ENCODE measurements at places on chromosomes 12 and 14.
A peak's percentile ranks its signal among the peaks of the same experiment; 100 is the strongest.

DNA sequence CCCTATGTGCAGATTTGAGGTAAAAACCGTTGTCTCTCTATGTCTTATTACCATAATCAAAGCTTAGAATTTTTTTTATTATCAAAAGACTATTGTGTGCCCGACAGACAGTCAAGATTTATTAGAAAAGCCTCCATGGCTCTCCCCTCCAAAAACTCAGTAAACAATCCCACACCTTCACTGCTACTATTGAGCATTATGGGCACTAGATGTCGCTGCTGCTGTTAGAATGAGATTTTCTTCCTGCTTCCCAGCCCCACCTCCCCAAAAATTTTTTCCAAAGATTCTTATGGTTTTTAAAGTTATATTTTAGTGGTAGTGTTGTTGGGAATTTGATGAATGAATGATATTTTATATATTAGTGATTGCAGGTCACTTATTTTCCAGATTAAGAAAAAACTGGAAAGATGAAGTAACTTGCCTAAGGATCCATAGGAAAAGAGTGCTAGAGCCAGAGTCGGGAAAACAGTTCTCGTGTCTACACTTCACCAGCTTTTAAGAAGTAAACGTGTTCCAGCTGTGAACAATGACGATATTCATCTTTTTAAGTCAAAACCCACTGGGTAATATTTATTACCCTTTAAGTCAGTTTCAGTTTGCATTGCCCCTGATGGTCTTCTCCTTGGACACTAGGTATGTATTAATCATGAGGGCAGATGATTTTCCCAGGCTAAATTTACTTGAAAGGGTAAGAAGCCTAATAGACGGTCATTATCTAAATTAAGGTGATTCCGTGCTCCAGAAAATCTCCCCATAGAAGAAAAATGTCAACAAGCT, 12.2 kb upstream of the FOXG1 start:
- no peak for DNase-seq

DNA sequence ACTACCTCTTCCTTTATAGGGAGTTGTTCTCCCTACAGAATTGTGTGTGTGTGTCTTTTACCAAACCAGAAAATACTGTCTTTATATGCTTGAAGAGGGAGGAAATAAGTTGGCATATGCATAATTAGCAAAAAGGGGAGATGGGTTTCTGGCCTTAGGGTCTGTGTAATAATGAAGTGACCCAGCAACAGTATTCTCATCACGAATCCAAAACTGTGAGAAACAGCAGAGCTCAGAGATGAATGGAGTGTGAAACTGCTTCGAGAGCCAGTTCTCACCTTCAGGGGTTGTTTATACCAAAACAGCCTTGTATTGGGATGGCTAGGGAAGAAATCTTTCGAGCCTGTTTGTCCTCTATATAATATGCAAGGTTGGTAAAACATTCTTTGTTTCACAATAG, 227.5 kb downstream of the MON2 start:
- DNase-seq = no peak

GRCh38 chr14:23864259-23864658, 89.3 kb upstream of the DHRS4 start:
- no peak for DNase-seq

DNA sequence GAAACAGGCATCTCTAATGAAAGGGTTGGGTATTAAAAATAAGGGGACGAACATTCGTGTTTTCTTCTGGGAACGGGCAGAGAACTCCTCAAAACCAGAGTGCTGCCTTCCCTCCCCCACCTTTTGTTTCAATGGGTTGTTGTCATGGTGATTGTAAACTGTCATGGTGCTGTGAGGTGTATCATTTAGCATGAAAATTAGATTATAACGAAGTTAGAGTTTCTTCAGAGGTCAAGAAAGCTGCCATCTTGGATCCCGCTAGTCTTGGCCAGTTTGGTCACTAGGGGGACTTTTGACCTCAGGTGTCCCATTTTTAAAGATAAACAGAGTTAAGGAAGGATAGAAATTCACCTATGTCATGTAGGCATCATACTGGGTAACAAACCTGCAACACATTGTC, 123.0 kb downstream of the PDE3A start:
- no peak for DNase-seq

DNA sequence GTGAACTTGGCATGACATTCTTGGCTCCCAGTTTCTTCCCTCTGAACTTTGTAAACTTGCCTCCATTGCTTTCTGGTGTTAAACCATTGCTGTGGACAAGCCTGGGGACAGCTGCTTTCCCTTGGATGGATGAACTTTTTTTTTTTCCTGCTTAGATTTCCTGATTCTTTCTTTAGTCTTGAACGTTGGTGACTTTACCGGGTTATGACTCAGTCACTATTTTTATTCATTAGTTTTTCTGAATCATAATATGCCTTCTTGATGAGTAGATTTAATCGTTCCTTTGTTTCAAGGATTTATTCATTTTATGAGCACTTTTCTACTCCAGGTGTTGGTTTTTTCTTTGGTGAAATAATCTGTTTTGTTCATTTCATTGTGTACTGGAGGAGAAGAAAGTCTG, 155.0 kb upstream of the RTL1 start:
- DNase-seq = no peak

- DNase-seq = no peak
Measured at GRCh38 chr12:47014474-47014873, 64.9 kb upstream of the PCED1B start.

DNA sequence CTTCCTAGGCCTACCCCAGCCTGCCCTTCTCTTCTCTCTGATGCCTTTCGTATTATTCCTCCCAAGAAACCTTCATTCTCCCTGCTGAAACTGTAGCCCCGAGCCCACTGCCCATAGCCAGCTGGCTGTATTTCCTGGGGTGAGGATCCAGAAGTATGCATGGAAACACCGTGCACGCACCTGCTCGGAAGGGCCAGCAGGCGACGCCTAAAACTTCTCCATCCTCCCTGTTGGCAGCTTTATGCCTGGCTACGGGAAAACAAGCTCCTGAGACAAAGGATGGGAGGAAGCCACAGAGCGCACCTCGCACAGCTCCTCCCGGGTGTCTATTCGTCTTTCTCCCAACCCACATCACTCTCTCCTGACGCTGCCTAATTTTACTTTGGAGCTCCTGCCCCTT, 69.0 kb upstream of the CAPRIN2 start:
- DNase-seq = no peak

GRCh38 chr12:1197264-1198018, 206.4 kb downstream of the ERC1 start:
- DNase-seq = no peak

DNA sequence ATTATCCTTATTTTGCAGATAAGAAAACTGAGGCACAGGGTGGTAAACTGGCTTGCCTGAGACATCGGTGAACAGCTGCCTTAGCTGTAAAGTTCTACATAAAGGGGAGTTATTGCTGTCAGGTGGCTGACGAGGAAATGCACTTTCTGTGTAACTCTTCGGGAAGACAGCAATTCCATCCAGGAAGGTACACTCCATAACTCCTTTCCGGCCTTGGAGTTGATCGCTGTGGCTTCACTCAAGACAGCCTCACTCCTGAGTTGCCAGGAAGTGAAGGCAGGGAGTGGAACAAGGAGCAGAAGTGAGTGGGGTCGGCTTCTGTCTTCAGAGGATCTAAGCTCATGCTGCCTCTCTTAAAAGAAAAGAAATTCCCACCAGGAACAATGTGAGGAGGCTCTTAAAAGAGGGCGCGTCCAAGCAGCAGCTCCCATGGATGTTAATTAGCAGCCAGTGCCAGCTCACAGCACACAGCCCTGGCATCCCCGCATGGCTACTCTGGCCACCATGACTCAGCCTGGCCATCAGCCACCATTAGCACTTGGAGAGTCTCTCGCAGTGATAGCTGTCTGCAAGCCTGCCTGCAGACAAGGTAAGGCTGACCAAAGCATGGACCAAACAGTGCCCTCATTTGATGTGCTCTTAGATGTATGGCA, 60.3 kb downstream of the NUAK1 start:
- no peak for DNase-seq

DNA sequence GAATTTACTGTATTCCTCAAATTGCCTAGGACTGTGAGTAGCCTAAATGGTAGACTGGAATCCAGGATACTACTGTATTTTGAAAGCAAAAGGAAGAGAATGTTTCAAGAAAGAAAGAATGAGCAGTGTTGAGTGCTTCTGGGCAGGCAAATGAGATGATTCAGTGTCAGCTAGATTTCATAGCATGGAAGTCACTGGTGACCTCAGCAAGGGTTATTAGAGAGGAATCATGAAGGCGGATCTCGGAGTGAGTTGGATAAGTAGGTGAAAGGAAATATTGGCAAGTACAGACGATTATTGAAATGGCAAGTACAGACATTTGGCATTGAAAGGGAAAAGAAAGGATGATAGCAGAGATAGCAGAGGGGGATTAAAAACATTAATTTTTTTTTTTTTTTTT, 27.1 kb downstream of the VRK1 start:
- DNase-seq = no peak

- peak; percentile 36 for DNase-seq
Measured at GRCh38 chr12:4855121-4855924, 54.4 kb upstream of the KCNA1 start.

GRCh38 chr12:105428793-105429395, 98.4 kb downstream of the C12orf75 start:
- DNase-seq = no peak

DNA sequence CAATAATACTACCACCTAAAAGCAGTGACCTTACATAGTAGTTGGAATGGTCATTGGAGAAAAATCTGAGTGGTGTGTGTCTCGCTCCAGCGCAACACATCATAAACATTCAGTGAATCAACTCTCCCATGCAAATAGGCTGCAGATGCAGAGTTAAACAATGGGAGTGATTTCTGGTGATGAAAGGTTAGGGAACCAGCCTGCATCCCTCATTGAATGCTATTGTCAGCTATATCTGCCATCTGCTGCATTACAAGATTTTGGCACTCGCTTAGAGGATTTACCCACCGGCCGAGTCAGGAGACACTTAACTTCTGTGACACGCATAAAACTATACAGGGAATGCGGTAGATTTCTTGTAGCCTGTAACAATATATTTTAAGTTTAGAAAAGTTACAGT, 900.9 kb downstream of the FLRT2 start:
- DNase-seq = no peak

DNA sequence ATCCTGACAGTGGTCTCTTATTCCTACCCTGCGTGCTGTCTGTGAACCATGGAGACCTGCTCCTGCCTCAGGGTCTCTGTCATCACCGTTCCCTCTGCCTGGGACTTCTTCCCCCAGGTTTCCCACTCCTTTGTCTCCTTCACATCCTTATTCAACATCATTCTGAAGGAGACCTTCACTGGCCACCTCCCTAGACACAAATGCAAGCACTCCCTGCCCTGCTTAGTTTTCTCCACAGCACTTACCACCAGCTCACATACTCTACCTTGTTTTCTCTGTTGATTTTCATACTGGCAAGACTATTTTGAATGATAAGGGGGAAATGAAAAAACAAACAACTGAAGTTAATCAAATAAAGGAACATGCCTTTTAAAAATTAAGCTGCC, 192.8 kb downstream of the ANO6 start:
- no peak for DNase-seq

- no peak for DNase-seq
Measured at GRCh38 chr12:6953442-6954315, 2.5 kb downstream of the PTPN6 start.

GRCh38 chr12:51371295-51371953, 19.8 kb downstream of the GALNT6 start:
- DNase-seq = peak; percentile 71

DNA sequence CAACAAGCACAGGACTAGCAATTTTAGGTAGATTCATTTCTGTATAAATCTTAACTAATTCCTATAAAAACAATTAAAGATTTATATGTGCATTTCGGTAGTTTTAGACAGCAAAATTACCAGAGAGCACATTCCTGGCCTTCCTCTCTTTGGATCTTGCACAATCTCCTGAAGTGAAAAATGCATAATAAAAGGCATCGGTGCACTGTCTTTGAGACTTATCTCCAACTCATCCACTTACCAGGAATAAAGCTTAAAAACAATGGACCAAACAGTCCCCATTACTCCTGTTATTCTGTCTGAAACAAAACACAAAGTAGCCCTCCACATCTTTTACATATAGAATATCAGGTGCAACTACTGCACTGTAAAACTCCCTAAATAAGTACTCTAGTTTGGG, 69.3 kb downstream of the HECTD1 start:
- no peak for DNase-seq

- no peak for DNase-seq
Measured at GRCh38 chr12:52539083-52539820, 13.7 kb downstream of the KRT71 start.

DNA sequence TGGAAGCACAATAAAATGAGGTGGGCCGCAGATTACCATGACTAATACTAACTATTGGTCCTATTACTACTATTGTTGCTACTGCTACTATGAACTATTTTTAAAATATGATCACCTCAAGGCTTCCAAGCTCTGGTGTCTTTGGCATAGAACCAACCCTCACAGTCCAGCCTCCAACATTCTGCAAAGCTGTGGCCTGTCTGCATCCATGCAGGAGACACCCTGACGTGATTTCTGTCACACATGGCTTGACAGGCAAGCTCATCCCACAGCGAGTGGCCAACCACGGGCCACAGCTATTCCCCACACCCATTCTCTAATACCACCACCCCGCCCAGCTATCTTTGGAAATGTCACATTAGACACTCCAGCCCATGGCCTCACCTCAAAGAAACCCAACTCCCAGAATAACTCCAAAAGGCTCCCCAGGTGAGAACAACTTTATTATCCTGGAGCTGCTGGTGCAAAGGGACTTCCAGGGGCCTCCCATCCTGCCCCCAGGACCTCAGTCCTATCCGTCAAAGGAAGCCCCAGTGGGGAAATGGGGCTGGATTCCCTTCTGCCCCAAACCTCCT, 14.4 kb downstream of the ISCU start:
- DNase-seq = no peak

- DNase-seq = no peak
Measured at GRCh38 chr14:69333791-69334337, 64.2 kb downstream of the ERH start.

- DNase-seq = peak; percentile 17
Measured at GRCh38 chr14:32472512-32473463, 143.7 kb downstream of the AKAP6 start.

DNA sequence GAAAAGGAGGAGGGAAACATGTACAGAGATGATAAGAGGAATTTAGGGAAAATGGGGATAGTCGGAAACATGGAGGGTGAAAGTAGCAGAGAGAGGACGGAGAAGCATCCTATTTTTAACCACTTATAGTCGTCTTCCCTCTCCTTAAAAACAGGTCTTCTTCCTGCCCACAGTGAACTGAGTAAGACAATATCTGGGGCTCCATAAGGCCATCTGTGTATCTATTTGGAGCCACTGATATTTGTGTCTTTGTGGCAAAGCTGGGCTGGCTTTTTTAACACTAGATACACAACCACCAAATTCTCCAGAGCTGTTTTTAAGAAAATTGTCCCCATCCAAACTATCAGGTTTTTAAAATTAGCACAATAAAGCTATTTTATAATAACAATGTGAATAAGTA, 109.5 kb upstream of the RAP1B start:
- no peak for DNase-seq

- DNase-seq = no peak
Measured at GRCh38 chr14:77985211-77985615, 185.0 kb upstream of the NRXN3 start.

DNA sequence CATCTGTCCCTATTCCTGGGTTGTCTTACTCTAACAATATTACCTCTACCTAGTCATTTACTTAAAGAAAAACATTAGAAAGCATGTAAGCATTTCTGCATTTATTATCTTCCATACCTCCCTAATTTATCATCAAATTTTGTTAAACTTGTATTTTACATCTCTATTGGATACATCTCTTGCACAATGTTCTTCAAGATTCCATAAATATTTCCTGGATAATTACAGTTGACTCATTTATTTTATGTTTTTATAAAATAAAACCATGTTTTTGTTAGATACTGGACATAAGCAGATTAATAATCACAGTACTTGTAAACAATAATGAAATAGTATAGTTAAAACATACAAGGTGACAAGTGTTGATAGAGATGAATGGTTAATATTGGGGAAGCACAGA, 209.0 kb downstream of the TMTC3 start:
- DNase-seq = no peak

All from brain pericyte (primary cell).